Stimulated activated CD4-positive, alpha-beta T cell treated with anti-CD3 and anti-CD28 coated beads, Interleukin-2, amount 100 ng/mL, for 48 hours (primary cell): ENCODE measurements at places on chromosomes 7 and 10.

DNA sequence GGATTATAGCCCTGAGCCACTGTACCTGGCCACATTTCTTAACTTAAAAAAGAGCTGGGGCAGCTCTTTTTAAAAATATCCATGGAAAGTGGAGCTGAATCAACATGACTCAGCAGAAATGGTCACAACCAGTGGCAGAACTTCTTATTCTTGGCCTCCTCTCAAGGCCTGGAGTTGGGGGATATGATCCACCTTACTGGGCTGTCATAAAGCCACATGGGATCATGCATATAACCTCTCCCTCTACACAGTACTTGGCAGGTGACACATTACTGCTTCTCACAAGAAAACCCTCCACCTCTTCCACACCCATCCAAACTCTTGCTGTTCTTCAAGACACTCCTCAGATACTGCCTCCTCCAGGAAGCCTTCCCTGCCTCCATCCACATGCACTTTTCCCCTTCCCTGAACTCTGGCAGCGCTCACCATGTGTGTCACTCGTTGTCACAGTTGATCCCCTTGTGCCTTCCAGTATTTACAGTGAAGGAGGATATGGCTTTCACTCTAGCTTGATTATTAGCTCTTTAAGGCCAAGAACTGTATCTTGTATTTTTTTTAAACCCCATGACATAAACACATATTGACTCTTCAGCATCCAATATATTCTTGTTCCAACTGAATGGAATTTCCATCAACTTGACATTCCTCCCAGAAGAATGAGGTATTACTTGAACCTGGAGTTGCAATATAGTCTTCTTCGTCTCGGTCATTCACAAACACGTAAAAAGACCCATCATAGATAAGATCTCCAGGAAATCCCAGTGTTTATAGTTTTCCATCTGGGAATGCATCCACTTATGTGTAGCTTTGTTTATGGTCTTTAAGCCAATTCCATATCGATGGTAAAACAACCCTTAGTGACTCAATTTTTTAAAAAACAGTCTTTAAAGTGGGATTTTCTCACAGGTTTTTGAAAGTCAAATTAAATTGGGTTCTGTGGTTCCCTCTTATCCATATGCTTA lies 85.5 kb downstream of the TBXAS1 start:
- no peak for DNase-seq

DNA sequence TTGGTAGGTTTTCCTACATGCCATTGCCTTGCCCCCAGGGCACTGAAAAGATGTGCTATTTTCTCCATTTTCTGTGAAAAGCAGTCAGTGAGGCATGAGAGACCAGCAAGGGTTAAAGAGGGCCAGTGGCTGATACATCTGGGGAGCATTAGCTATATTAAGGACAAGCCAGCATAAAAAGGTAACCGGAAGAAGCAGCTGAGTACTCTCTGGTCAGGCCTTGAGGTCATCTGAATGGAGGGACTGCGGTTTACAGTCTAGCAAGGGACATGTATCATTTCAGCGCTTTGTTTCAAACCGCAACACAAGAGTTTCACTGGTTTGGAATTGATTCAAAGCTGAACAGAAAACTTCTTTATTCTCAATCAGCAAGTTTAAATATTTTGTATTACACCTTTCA lies 120.4 kb downstream of the EPDR1 start:
- no peak for DNase-seq

DNA sequence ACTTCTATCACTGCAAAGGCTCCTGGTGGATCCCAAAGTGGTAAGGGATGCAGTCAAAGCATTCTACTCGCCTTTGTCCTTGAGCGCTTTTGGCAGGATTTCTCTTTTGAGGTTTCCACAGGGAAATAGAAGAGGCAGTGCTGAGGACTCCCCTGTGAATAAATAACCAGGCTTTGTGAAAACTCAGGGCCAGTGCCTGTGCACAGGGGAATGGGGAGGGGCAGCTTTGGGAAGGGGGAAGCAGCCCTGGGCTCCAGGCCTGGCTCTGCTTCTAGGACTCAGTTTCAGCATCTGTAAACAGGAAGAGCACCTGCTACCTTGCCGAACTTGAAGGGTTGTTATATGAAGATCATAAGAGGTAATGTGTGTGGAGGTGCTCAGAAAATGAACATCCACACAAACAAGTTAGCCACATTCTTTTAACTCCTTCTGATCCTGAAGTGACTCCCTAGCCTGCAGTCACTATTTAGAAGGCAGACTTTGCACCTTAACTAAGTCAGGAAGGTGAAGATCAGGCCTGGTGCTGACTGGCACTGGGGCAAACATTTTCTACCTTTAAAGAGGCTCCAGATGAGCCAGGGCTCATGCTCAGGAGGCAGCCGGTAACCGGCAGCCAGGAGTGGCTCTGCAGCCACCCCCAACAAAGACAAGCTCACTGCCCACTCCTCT lies 22.5 kb upstream of the MMP21 start:
- DNase-seq, result no peak

DNA sequence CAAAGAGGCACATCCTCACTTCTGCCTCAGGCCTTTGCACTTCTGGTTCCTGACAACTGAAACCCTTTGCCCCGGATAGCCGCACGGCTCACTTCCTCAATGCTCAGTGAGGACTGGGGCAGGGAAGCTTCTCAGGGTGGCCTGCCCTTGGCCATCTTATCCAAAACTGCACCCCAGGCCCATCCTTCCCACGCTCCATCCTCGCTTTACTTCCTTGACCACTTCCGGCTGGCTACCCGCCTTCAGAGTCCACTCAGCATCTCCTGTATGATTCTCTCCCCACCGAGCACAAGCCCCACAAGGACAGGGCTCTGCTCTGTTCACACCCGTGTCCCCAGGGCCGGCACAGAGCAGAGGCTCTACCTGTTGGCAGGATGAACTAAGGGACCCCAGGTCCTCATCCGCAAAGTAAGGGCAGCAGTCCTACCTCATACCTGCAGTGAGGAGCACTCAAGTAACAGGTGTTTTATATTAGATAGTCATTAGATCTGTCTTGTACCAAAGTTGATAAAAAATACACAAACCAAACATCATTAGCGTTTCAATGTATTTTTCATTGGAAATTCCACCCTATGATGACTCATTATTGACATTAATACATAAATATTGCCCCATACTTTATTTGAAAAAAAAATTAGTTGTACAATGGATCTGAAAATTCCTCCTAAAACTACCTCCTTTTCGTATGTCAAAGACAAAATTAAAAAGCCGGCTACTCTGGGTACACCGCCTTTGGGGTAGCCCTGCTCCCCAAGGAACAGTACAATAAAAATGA lies 35.0 kb downstream of the GNA12 start:
- DNase-seq, result no peak

GRCh38 chr7:37377231-37377630 lies 71.4 kb downstream of the ELMO1 start:
- no peak for DNase-seq

GRCh38 chr7:13790611-13791010 lies 198.9 kb downstream of the ETV1 start:
- no peak for DNase-seq

DNA sequence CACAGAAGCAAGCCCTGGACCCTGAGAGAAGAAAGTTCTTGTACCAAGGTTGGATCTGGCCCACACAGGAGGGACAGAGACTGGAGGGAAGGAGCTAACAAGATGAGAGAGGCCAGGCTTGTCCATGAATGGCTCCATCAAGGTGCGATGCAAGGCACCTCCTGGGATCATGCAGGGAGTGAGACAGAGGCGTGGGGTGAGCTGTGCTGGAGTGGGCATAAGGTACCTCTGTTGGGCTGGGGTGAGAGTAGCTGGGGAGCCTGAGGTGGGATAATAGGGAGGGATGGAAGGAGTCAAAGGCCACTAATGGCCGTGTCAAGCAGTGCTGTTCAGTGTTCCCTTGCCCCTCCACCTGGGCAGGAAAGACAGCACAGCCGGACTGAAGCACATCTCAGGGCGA lies 9.9 kb downstream of the TMEM72 start:
- no peak for DNase-seq
